Spinal cord (tissue), 10 donors: ENCODE measurements at places on chromosomes 7 and 10. TPM values are rescaled to one million over a fixed set of nuclear protein-coding genes. Genes with fewer than 3 reads are reported as not detected.

GRCh38 chr7:41255716-41256115 is 447.2 kb downstream of the INHBA start:
- DNase-seq, result no peak
- no peak overlapping the region for H3K4me3 ChIP-seq
- H3K36me3 ChIP-seq, result no peaks in the 10 kb centered on the region
- no peak overlapping the region for H3K27ac ChIP-seq
- H3K4me1 ChIP-seq, result no peaks in the 10 kb centered on the region
- no peaks in the 10 kb centered on the region for H3K27me3 ChIP-seq

The LLCFC1 gene
- total RNA-seq, result not detected

- DNase-seq, result no peak
- H3K4me3 ChIP-seq, result peak overlapping the region; percentile 39
- no peaks in the 10 kb centered on the region for H3K27me3 ChIP-seq
- H3K36me3 ChIP-seq, result no peaks in the 10 kb centered on the region
- H3K4me1 ChIP-seq, result no peaks in the 10 kb centered on the region
Measured at GRCh38 chr7:54933643-54934042, 85.2 kb upstream of the EGFR start.

GRCh38 chr10:31927565-31927883 is 1.1 kb downstream of the ARHGAP12 start:
- peaks cover 10% of the 10 kb centered on the region for H3K4me1 ChIP-seq
- H3K36me3 ChIP-seq, result no peaks in the 10 kb centered on the region
- no peaks in the 10 kb centered on the region for H3K27me3 ChIP-seq
- peak overlapping the region; percentile 91 for H3K4me3 ChIP-seq

GRCh38 chr10:89695307-89695706 is 6.1 kb upstream of the KIF20B start:
- H3K27ac ChIP-seq, result no peak overlapping the region
- no peaks in the 10 kb centered on the region for H3K4me1 ChIP-seq
- no peaks in the 10 kb centered on the region for H3K27me3 ChIP-seq
- no peaks in the 10 kb centered on the region for H3K36me3 ChIP-seq
- no peak for DNase-seq

DNA sequence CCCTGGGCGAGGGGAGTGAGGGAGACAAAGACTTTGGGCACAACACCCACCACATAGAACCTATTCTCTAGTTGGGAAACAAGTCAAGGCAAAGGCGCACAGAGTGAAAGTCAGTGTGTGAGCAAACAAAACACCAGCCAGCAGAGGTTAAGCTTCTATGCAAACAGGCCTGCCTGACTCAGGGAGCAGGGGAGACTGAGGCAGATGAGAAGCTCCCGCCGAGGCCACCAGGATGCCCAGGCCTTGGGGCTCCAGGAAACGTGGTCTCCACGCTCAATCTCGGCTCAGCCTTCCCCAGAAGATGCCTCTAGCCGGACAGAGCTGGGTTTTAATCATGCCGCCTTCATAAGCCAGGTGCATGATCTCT is 74.1 kb upstream of the KCNMA1 start:
- H3K4me1 ChIP-seq, result peaks cover 37% of the 10 kb centered on the region
- H3K4me3 ChIP-seq, result no peak overlapping the region

DNA sequence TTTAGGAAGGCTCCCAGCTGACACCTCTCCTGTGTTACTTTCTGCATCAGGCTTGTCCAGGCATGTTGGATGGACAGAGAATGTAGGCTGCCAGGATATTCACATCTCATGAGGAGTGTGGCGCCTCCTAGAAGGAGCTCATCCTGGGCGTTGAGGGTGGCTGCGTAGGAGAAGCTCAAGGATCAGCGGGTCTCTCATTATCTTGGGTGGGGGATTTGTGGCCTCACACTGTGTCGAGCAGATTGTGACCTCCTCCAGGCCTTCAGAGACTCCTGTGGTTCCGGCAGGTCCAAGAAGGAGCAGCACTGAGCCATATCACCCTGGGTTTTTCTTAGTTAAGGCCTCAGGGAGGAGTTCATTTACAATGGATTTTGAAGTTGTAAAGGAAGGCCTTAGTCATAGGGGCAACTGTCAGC is 8.7 kb upstream of the COBL start:
- no peaks in the 10 kb centered on the region for H3K4me1 ChIP-seq
- H3K27me3 ChIP-seq, result no peaks in the 10 kb centered on the region
- no peak overlapping the region for H3K4me3 ChIP-seq
- DNase-seq, result no peak
- H3K36me3 ChIP-seq, result no peaks in the 10 kb centered on the region

The HKDC1 gene
- 0.89 TPM for total RNA-seq

- H3K27me3 ChIP-seq, result no peaks in the 10 kb centered on the region
- no peak for DNase-seq
- H3K36me3 ChIP-seq, result no peaks in the 10 kb centered on the region
- H3K4me1 ChIP-seq, result no peaks in the 10 kb centered on the region
- H3K27ac ChIP-seq, result no peak overlapping the region
Measured at GRCh38 chr7:50333221-50333651, 28.7 kb downstream of the IKZF1 start.

The NRCAM gene
- total RNA-seq, result 50.4 TPM

The PLEKHA1 gene
- total RNA-seq, result 119 TPM

DNA sequence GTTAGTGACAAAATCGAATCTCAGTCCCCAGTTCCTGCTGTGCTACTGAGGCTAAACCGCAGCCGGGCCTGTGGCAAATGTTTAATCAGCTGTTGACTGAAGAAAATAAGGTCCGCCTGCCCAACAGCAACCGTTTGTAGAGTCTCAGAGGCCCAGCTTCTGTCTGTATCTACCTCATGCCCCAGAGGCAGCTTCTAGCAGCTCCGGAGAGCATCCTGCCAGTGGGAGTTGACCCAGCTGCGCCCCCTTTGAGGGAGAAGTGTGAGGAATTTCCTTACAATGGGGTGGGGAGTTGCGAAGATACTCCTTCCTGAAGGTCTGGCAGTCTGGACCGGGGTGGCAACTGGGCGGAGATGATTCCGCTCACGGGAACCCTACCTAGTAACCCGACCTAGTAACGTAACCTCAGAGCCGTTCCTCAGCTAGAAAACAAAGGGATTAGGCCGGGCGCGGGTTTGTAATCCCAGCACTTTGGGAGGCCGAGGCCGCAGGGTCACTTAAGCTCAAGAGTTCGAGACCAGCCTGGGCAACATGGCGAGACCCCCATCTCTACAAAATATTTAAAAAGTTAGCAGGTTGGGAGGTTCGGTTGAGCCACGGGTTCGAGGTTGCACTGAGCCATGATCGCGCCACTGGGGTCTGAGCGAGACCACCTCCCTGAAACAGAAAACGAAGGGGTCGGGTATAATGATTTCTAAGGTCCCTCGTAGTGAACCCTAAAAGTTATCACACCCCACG is 846 bp upstream of the ZNF775 start:
- H3K27ac ChIP-seq, result peak overlapping the region; percentile 95
- peaks cover 57% of the 10 kb centered on the region for H3K4me1 ChIP-seq
- peak overlapping the region; percentile 69 for H3K4me3 ChIP-seq
- peaks cover 31% of the 10 kb centered on the region for H3K36me3 ChIP-seq

DNA sequence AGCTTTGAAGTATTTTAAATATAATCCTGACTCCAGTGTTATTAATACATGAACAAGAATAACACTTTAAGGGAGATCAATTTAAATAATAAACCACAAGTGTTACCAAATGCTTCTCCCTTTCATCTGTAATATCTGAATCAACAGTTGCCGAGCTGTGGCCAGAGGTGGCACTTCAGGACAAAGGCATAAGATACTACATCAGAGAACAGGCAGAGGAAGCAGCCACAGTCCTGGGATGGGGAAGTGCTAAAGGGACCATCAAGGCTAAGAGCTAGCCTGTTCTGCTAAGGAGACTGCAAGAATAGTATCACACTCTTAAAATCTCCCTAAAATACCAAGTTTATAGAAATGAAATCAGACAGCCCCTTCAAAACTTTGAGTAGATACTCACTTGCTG is 378.2 kb upstream of the PRKCQ start:
- DNase-seq, result no peak
- H3K27me3 ChIP-seq, result no peaks in the 10 kb centered on the region
- H3K36me3 ChIP-seq, result no peaks in the 10 kb centered on the region
- H3K4me3 ChIP-seq, result no peak overlapping the region
- H3K4me1 ChIP-seq, result peaks cover 4% of the 10 kb centered on the region
- no peak overlapping the region for H3K27ac ChIP-seq

DNA sequence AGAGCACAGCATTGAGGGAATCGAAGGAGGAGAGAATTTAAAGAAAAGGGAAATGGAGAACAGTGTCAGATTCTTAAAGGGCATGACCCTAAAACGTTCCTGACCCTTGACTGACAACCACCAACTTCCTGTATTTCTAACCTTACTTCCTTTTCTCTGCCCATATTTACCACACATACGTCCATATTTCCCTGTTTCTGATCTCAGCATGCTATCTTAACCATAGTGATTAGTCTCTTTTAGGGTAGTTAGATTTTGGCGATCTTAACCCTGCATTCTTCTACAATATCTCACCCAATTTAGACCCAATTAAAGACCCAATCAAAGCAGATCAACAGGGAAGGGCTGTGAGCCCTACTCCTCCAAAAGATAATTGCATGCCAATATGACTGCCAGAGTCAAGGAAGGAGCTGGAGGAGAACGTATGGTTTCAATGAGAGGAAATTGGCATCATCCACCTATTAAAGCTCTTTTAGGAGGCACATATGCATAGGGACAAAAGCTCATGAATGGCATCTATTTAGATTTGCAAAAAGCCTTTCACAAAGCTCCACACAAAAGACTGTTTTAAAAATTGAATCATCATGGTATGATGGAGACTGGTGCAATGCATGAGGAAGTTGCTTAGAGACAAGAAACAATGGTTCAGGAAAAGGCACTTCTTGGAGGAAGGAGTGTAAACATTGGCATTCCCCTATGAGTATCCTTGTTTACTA is 49.0 kb upstream of the ARHGAP12 start:
- DNase-seq, result no peak
- no peaks in the 10 kb centered on the region for H3K4me1 ChIP-seq
- no peaks in the 10 kb centered on the region for H3K36me3 ChIP-seq
- H3K4me3 ChIP-seq, result no peak overlapping the region

DNA sequence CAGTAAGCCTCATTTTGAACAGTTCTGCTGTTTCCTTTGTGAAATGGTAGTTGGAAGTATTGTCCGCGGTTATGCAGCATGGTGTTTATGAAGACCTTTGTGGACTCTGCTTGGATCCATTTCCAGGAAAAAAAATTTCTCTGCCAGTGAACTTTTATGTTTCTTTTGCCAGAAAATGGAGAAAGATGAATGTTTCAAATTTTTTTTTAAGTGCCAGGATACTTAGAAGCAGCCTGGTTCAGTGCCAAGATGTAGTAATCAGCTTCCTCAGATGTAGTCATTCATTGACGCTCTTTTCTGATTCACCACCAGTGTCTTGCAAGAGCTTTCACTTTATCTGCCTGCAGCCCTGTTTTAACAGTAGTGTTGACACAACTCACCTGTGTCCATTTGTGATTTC is 258.2 kb downstream of the SDK1 start:
- DNase-seq, result no peak
- no peaks in the 10 kb centered on the region for H3K36me3 ChIP-seq
- no peak overlapping the region for H3K27ac ChIP-seq
- no peaks in the 10 kb centered on the region for H3K4me1 ChIP-seq

DNA sequence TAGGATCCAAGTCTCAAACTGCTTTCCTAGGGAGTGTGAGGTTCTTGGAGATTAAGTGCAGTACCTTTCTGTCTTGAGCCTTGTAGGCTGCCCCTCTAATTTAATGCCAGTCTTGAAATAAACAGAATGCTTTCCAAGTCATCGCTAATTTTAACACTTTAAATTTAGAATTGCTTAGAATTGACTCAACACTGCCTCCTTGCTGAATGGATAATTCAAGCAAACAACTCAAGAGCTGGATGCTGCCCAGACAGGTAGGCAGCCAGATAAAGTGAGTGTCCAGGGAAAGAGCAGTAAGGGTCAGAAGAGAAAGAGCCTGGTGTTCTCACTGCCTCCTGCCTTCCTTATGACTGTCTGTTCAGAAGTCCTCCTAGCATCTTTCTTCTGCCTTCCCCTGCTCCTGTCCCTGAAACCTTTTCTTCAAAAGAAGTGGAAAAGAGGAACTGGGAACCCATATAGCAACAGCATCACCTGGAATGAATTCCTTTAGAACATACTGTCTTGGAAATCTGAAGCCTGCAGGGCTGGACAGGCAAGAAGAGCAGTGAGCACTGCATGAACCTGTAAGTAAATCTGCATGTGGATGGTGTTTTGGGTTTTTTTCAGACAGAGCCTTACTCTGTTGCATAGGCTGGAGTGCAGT is 3.1 kb upstream of the GOT1 start:
- no peaks in the 10 kb centered on the region for H3K27me3 ChIP-seq
- peaks cover 14% of the 10 kb centered on the region for H3K4me1 ChIP-seq
- peaks cover 4% of the 10 kb centered on the region for H3K36me3 ChIP-seq
- no peak overlapping the region for H3K27ac ChIP-seq
- no peak overlapping the region for H3K4me3 ChIP-seq
- DNase-seq, result no peak

The LRRC18 gene
- total RNA-seq, result 1.2 TPM

The COL1A2 gene
- total RNA-seq, result 3,270 TPM

DNA sequence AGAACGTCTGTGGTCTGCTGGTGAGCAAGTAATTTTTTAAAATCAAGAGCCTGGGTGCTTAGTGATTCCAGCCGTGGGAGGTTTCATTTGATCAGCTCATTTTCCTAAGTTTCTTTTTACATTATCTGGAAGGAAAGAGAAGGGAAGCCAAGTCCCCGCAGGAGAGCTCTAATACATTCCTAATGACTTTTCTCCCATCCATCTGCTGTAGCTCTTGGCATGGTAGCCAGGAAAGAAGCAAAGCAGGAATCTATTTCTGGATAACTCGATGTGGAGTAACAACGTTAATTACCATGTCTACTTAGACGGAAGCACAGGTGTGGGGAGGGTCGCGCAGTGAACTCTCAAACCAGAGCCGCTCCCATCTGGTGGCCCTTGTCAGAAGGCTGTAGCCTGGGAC is 121.9 kb downstream of the PAXIP1 start:
- H3K4me1 ChIP-seq, result peaks cover 47% of the 10 kb centered on the region
- H3K4me3 ChIP-seq, result no peak overlapping the region
- peaks cover 62% of the 10 kb centered on the region for H3K36me3 ChIP-seq

DNA sequence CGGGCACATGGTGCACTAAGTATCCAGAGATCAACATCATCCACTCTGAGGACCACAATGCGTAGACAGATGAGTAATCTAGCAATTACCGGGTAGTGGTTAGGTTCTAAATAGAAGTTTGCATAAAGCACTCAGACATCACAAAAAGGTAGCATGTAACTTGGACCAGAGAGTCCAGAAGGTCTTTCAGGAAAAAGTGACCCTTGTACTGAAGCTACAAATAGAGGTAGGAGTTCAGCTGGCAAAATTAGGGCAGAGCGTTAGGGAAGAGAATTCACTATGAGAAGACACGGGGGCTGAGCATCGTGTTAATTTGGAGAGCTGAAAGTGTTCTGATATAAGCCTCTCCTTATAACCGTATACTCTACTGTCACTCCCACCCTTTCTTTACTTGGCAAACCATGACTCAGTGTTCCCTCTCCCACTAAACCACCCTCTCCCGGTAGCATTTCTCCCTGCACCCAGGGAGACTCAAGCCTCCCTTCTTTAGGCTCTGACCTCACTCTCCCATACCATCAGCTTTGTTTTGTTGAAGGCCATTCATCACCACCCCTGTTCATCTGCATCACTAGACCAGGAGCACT is 222.2 kb upstream of the FZD1 start:
- no peaks in the 10 kb centered on the region for H3K4me1 ChIP-seq
- no peak for DNase-seq
- H3K27ac ChIP-seq, result no peak overlapping the region
- no peak overlapping the region for H3K4me3 ChIP-seq

The TFR2 gene
- 3.7 TPM for total RNA-seq

The GJD4 gene
- not detected for total RNA-seq
